BE2C (cell line): ENCODE measurements at places on chromosomes 12 and 14.

DNA sequence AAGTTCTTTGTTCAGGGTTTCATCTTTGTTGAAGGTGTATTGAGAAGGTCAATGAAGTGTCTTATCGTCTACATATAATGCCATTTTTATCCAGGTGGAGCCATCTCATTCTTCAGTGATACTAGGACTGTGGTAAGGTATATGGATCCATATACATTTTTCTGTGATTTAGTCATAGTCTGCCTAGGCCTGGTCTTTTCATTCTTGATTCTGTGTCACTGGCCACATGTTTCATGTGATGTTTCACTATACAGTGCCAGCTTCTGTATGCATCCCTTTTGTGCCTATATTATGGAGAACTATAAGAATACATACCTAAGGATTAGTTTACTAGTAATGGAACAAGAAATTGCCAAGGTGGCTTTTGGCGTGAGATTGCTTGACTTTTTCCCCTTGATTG, 40.5 kb downstream of the VEZT start:
- DNase-seq = no peak

- DNase-seq = no peak
Measured at GRCh38 chr14:40623643-40624042, 983.0 kb upstream of the LRFN5 start.

DNA sequence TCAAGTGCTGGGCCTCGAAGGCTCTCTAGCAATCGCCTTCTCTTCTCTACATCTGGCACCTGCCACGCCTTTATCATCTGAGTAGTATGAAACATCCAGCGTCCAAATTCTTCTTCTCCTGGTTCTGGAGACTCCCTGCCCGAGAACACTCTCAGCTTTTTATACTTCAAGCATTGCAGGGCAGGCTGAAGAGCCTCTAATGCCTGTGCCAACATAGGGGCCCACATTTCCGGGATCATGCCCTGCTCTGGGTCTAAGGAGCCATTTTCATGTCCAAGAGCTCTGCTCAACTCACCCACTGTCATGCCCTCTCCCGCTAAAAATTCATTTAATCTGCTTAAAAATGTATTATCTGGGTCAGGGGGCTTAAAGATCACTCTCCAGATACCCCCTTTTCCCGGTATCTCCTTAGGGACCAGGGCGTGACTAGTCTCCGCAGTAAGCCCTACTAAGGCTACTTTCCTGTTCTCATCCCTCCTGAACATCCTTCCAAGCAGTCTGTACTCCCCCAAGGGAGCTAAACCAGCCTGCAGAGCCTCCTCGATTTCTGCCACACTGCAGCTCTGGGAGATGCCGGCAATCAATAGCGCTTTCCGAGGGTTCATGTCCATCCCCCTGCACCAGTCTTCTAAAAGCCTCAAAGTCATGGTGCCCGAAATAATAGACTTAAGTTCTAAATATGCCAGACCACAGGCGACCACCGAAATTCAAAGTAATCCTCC, 940 bp downstream of the MOAP1 start:
- no peak for DNase-seq

DNA sequence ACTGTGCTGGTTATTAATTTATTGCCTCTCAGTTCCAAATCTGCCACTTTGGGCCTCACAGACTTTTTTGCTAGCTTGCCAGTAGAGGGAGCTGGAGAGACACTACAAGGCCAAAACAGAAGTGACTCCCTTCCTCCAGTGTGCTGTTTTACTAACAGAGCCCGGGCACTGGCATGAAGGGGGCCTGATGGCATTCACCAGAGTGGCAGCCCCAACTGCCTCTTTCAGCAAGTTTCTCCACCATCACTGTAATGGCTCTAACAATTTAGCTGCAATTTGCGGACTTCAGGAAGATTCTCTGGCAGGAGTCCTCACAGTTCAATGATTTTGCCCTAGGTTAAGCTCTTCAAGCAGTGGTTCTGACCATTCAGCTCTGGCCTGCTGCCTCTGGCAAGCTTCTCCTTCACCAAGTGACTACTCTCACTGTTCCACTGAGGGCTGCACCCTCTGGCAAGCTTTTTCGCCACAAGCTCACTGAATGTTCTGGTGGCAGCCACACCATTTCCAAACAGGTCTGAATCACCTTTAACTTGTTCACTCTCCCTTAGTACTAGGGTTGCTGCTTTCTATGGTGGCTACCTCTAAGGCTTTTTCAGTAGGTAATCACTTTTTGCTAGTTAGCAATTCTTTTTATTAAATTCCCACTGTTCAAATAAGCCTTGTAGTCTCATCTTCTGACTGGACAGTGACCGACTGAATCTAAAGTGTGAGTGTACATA, 104.9 kb downstream of the ZC3H14 start:
- DNase-seq = peak; percentile 76

- DNase-seq = no peak
Measured at GRCh38 chr12:132327336-132328171, 1.8 kb downstream of the GALNT9 start.

DNA sequence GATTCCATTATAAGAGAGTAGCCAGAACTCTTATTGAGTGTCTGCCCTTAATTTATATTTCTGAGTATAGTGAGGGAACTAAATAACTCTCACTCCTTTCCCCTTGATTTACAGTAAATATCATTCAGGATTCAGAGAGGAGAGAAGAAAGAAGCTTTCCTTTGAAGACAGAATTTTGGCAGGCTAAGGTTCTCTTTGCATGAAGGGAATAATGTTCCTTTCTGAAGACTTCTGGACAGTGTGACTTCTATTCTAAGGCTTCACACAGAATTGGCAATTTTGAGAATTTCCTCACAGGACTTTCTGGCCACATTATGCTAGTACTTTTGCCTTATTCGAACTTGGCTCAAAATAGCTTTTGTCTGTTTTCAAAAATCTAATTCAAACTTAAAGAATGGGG, 352.2 kb upstream of the FBXO33 start:
- no peak for DNase-seq
